ENCODE measurements at places on chromosomes 4 and X. TPM values are rescaled to one million over a fixed set of nuclear protein-coding genes. Genes with fewer than 3 reads are reported as not detected.
A peak's percentile ranks its signal among the peaks of the same experiment; 100 is the strongest.

The MOB1B gene
- 3.7 TPM for polyA plus RNA-seq

The ZFP42 gene
- polyA plus RNA-seq: not detected

The AFF2 gene
- polyA plus RNA-seq: not detected

DNA sequence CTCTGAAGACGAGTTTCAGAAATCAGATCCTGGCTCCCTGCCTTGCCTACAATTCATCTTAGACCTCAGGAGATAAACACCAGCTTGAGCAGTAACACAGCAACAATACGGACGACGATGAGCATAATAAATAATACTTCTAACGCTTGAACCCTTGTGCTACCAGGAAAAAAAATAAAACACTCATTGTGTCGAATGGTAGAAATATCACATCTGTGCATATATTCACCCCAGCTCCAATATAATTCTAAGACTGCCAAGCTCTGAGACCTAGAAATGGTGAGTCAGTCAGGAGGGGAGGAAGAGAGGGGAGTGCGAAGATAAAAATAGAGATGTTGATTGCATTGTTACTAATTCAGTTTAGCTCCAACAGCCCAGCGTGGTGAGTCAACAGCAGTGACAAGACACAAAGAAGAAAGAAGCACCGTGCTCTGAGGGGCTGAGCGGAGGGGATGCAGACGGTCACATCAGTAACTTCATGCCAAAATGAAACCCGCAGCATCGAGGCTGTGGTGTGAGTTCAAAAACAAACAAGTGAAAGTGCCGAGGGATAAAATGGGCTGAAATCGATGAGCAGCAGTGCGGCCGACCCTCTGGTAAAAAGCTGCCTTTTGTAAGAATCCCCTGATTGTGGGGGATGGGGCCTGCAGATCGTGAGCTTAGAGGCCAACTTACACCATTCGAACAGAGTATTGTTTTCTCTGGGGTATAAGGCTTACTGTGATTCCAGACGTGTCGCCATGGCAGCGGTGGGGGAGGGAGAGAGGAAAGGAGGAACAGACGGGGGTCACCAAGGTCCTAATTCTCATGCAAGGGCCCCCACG is 150.4 kb downstream of the MGST2 start:
- peak; percentile 85 for DNase-seq

- no peak for DNase-seq
These were observed 21.3 kb upstream of the FTHL17 start for GRCh38 chrX:31092970-31093638.

GRCh38 chrX:101682723-101683122 is 23.1 kb upstream of the ARMCX2 start:
- DNase-seq: no peak

- no peak for DNase-seq
These were observed 151.0 kb upstream of the DKK2 start for GRCh38 chr4:107187091-107187490.

GRCh38 chrX:33014949-33015348 is 196.4 kb downstream of the DMD start:
- DNase-seq: no peak

DNA sequence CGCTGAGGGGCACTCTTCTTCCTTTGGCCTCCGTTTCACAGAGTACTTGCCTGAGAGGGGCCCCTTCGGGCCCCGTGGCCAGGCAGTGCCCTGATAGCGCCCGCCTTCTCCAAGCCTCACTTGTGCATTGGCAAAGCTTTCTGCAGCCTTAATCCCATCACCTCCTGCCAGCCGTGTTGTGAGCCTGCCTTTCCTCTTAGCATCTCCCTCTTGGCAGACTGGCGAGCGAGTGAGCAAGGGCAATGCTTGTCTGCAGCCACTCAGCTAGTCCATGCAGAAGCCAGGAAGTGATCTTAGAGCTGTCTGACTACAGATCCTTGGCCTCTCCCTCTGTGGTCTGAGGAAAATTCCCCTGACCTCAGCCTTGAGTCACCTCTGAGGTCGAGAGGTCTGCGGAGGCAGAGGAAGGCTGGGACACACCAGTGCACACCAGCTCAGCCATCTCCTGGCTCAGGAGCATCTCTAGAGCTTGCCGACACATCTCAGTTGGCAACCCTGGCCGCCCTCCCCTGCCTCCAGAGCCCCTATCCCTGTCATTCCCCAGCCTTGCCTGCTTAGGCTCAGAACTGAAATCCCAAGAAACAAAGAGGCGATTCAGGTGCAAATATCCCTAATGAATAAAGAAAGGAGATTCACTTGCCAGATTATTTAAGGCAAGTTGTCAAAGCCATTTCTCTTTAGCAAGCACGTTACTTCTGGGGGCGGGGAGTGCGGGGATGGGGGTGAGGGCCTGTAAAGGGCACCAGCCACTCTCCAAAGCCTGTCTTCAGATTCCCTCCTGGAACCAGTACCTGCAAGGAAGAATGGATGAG is 143.5 kb upstream of the MAMLD1 start:
- no peak for DNase-seq

DNA sequence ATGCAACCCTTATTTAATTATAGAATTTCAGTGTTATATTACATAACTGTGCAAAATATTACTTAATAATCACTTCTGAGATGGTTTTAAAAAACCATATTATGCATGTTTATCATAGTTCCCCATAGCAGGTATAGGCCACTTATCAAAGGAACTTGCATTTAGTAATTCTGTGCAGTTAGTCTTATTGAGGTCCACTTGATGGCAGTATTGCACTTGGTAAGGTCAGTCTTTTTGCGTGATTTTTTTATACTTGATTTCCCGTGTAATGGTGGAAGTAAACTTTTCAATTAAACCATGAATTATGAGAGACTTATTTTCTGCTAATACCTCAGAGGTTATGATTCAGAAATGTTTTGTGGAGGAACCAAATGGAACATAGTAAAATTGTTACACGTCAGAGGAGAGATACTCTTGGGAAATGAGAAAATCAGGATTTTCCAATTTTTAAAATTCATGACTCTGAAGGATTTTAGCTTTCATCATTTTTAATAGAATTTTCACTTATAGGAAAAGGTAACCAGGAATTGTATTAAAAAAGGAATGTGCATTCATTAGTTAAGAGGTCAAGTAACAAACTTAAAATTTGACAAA is 230.0 kb downstream of the CCSER1 start:
- DNase-seq: no peak

- no peak for DNase-seq
These were observed 141.7 kb downstream of the BRWD3 start for GRCh38 chrX:80667967-80668366.

DNA sequence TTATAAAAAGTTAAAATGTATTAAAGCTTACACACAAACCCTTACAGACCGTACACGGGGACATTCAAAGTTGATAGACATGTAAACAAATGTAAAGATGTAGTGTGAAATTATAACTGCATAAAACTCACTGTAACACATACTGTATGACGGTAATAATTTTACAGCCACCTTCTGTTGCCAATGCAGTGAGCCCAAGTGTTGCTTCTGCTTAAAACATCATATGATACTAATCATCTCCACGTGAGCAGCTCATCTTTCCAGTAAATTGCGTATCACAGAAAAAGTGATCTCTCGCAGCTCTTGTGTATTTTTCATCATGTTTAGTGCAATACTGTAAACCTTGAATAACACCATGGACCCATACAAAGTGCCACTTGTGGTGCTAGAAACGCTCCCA is 233.2 kb downstream of the STK32B start:
- DNase-seq: no peak

- no peak for DNase-seq
These were observed 130.5 kb downstream of the TENT5D start for GRCh38 chrX:80550722-80551121.

GRCh38 chr4:6008766-6009385 is 9.4 kb downstream of the C4orf50 start:
- DNase-seq: peak; percentile 20

- DNase-seq: no peak
These were observed 34.5 kb upstream of the HELT start for GRCh38 chr4:184983672-184984356.

DNA sequence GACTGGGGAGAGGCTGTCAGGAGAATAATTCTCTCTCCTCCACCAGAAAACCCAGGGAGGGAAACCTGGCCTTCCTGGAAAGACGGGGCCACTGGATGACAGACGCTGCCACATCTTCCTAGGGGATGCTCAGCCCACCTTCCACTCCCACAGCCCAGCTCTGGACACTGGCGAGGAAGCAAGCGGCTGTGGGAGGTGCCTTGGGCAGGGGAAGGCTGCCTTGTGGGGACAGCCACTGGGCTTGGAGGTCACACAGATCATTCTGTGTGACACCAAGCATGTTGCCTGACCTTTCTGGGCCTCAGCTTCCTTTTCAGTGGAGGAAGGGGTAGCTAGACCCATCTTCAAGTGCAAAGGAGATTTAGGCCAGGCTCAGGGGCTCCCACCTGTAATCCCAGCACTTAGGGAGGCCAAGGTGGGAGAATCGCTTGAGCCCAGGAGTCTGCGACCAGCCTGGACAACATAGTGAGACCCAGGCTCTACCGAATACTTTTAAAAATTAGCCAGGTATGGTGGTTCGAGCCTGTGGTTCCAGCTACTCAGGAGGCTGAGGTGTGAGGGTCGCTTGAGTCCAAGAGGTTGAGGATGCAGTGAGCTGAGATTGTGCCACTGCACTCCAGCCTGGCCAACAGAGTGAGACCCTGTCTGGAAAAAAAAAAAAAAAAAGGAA is 9.8 kb upstream of the MSX1 start:
- DNase-seq: peak; percentile 56

DNA sequence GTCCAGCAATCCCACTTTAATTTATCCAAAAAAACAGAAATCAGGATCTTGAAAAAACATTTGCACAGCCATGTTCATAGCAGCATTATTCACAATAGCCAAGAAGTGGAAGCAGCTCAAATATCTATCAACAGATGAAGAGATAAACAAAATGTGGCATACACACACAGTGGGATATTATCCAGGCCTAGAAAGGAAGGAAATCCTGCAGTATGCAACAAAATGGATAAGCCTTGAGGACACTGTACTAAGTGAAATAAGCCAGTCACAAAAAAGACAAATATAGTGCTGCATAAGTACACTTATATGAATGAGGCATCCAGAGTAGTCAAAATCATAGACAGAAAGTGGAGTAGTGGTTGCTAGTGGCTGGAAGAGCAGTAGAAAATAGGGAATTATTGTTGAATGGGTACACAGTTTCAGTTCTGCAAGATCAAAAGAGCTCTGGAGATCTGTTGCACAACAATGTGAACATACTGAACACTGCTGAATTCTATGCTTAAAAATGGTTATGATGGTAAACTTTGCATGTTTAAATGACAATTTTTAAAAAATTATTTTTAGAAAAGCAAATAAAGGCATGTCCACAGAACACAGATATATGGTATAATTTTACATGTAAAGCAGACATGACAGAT is 25.6 kb downstream of the CHM start:
- DNase-seq: no peak

GRCh38 chr4:77094496-77094895 is 18.7 kb upstream of the CCNI start:
- DNase-seq: no peak

DNA sequence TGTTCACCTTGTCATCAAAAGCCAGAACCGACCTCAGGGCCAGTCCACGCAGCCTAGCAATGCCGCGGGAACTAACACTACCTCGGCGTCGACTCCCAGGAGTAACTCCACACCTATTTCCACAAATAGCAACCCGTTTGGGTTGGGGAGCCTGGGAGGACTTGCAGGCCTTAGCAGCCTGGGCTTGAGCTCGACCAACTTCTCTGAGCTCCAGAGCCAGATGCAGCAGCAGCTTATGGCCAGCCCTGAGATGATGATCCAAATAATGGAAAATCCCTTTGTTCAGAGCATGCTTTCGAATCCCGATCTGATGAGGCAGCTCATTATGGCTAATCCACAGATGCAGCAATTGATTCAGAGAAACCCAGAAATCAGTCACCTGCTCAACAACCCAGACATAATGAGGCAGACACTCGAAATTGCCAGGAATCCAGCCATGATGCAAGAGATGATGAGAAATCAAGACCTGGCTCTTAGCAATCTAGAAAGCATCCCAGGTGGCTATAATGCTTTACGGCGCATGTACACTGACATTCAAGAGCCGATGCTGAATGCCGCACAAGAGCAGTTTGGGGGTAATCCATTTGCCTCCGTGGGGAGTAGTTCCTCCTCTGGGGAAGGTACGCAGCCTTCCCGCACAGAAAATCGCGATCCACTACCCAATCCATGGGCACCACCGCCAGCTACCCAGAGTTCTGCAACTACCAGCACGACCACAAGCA is 898 bp downstream of the UBQLN2 start:
- DNase-seq: no peak

DNA sequence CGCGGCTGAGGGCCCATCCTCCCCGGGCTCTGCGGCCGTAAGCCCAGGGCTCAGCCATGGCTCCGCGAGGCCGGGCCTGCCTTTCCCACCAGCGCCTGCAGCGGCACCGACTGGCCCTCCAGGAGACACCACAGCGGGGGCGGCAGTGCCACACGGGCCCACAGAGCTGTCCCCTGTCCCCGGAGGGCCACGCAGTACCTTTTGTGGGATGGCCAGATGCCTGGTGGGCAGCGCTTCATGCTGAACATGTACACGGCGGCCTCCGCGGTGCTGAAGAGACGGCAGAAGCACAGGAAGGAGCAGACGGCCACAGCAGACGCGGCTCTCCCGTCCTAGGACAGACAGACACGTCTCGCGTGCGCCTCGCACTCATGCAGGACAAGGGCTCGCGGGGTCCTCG is 50.4 kb downstream of the GAK start:
- DNase-seq: no peak

GRCh38 chrX:71618303-71618721 is at the start of gene CXCR3:
TSS of gene CXCR3 (minus strand) at chrX:71618511. CDS start at chrX:71618449, 62 bp downstream.
- DNase-seq: no peak

DNA sequence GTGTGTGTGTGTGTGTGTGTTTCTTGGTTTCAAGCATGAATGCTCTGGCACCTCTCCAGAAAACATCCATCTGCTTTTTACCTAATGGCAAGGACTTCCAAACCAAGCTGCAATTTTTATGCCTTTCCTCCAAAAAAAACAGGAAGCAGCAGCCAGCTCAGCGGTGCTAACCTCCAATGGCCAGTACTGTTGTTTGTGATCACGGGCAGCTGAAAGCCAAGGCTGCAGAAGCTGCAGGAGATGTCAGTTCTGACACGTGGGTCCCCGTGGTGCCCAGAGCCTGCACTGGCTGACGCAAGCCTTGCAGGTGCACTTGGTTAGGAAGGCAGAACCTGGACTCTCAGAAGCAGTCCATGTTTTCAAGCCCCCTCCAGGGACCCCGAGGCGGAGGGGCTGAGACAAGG is 313.6 kb upstream of the DDX53 start:
- peak; percentile 61 for DNase-seq

DNA sequence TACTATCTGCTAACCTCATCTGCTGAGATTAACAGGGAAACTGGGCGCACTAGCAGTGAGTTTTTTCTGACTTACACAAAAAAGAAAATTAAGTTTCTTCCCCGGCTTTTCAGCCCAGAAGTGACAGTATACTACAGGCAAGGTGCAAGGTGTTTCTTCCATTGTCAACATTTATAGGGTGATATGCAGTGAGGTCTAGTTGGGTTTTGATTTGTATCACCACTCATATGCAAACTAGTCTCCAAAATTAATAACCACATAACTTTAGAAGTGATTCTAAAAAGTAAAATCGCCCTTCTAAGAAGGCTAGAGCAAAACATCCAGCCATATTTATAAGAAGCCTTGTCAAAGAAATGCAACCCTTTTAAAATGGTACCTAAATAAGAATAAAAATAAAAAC is 640.1 kb downstream of the ARAP2 start:
- DNase-seq: no peak
